ENCODE measurements at places on chromosomes 12 and 14.

- no peak for DNase-seq
Observed at GRCh38 chr12:49014547-49014946, 4.0 kb downstream of the PRKAG1 start.

DNA sequence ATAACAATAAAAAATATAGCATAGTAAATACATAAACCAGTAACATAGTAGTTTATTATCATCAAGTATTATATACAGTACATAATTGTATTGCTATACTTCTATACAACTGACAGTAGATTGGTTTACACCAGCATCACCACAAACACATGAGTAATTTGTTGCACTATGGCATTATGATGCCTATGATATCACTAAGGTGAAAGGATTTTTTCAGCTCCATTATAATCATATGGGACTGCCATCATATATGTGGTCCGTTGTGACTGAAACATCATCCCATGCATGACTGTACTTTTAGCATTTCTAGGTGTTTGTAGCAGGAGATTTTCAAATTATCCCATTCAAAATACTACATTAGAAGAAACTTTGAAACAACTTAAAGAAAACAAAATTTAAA lies 77.8 kb downstream of the IFT81 start:
- no peak for DNase-seq

DNA sequence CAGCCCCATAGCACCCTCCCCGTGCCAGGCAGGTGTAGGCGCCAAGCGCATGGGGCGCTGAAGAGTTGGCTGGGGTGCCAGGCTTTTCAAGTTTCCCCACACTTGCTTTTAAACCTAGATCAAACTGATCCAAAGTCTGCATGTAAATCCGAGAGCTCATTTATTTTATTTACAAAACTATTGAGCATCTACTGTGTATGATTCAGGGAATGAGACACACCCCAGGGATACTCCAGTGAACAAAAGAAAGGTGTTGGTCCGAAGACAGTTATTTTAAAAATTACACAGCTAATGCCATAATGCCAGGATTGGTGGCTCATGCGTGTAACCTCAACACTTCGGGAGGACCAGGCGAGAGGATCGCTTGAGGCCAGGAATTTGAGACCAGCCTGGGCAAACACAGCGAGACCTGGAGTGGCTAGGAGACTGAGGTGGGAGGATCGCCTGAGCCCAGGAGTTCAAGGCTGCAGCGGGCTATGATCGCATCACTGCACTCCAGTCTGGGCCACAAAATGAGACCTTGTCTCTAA lies 780 bp upstream of the SLC41A2 start:
- DNase-seq: no peak

DNA sequence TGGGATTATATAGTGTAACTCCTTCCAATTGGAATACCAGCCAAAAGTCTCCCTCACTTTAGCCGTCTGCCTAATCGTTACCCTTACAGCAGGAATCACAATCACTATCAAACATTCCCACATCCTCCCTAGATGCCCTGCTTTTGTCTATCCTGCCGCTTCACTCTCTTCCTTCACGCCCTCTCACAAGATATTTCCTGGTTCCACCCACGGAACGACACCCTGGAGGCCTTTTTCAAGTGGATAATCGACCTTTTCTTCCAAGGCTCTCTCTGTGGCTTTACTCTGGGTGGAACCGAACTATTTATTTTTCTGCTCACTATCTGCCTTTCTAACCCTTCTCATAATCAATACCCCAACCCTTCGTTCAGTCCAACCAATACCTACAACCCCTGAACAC lies 58.9 kb downstream of the MOK start:
- no peak for DNase-seq

GRCh38 chr14:57687416-57687815 lies 178.5 kb downstream of the SLC35F4 start:
- DNase-seq: no peak

GRCh38 chr12:119915894-119916510 lies 38.9 kb upstream of the CIT start:
- DNase-seq: no peak
